ENCODE measurements at places on chromosomes 2 and 18.
A peak's percentile ranks its signal among the peaks of the same experiment; 100 is the strongest.

GRCh38 chr2:139465789-139466188 is 685.6 kb upstream of the NXPH2 start:
- no peak for DNase-seq

DNA sequence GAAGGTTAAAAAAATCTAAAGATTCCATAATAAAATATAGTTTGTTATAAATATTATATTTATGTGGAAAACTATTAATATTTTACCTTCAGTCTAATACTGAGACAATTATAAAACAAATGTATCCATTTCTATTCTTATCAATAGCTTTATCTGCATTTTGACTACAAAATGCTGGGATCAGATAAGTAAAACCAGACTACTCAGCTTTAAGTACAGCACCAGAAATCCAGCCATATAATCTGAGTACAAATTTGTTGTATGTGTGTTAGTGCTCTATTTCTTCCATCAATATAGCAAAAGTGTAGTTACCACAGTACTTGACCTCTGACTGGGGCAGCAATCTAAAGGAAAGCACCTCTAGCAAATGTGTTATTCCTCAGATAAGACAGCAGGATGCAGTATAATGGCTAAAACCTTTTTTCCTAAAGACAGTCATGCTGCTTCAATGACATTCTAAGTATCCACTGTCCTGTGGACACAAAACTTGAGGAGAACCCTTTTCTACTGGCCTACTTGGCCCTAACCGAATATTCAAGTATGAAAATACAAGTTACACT is 68.1 kb downstream of the OLA1 start:
- DNase-seq, result peak; percentile 24

DNA sequence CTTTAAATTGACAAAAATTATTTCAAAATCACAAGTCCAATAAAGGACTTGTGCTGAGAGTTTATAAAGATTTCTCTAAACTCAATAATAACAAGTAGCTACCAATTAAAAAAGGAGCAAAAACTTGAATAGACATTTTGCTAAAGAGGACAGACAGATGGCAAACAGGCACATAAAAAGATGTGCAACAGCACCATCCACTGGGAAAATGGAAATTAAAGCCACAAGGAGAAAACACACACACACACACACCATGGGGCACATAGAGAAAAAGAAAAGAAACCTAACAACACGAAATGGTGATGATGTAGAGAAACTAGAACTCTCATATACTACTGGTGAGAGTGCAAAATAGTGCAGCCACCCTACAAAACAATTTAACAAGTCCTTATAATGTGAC is 12.6 kb upstream of the SLC9A4 start:
- DNase-seq, result no peak

DNA sequence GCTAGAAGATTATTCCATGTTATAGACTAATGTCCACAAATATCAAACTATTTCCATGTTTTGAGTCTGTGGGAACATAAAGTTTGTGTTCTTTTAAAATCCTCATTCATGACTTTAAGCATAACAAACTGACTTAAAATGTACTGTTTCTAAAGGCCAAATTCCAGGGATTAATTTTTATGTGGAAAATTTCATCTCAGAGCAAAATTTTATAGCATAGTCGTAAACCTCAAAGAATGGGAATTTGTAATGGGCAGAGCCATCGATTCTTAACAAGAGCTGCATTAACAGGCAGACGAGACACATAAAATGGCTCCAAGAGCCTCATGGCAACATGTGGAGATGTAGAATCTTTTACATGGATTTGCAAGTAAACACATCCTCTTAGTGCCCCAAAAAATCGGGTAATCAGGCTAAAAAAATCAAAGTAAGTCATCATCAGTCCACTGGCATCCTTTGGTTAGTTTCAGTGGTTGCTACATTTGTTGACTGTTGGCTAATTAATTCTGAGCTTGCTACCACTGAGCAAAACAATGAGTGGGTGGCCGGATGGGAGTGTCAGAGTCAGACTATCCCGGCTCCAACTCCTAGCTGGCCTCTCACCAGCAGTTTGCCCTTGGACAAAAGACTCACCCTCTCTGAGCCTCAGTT is 119.6 kb downstream of the FAM210A start:
- no peak for DNase-seq

- DNase-seq, result peak; percentile 88
Measured at GRCh38 chr2:232097758-232098157, 136.2 kb downstream of the DIS3L2 start.

- DNase-seq, result peak; percentile 90
Measured at GRCh38 chr18:3624935-3625741, 175.2 kb downstream of the TGIF1 start.

- no peak for DNase-seq
Measured at GRCh38 chr18:49031511-49032188, 80.9 kb upstream of the SMAD7 start.

DNA sequence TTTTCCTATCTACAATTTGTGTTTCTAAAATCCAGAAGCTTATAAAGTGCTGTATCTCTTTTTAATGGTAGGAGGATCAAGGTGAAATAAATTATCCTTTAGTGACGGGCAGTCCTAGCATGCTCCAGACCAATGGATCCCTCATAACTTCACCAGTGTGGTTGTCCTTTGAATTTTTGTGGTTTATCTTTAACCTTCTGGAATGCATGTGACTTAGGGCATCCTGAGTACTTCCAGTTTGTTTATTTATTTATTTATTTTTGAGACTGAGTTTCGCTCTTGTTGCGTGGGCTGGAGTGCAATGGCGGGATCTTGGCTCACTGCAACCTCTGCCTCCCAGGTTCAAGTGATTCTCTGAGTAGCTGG is 40.4 kb downstream of the NUP35 start:
- DNase-seq, result no peak

GRCh38 chr2:13260402-13260801 is 543.7 kb downstream of the TRIB2 start:
- DNase-seq, result peak; percentile 24

- DNase-seq, result no peak
Measured at GRCh38 chr2:143545949-143546255, 416.7 kb downstream of the ARHGAP15 start.

GRCh38 chr2:10286216-10287037 is 16.3 kb upstream of the HPCAL1 start:
- no peak for DNase-seq
